ENCODE measurements at places on chromosomes 5 and 9.

- no peak for DNase-seq
Observed at GRCh38 chr9:70362952-70363351, 51.5 kb downstream of the KLF9 start.

GRCh38 chr9:16884952-16885513 lies 14.6 kb upstream of the BNC2 start:
- peak; percentile 11 for DNase-seq

DNA sequence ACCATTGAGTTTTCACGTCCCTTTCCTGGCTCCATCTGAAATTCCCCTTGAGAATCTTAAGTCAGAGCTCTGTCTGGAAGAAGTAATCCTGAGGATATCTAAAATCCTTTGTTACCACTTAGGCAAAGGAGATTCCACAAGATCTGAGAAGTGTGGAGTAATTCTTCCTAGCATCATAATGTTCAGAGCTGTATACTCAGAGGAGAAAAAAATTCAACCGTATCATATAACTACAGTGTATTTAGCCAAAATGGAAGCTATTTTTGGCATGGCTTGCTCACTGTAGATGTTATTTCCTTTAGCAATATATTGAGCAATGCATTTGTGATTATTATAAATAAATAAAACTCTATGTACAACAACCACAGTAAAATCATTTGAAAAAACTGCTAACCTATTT lies 1858.4 kb downstream of the EFNA5 start:
- DNase-seq, result no peak

DNA sequence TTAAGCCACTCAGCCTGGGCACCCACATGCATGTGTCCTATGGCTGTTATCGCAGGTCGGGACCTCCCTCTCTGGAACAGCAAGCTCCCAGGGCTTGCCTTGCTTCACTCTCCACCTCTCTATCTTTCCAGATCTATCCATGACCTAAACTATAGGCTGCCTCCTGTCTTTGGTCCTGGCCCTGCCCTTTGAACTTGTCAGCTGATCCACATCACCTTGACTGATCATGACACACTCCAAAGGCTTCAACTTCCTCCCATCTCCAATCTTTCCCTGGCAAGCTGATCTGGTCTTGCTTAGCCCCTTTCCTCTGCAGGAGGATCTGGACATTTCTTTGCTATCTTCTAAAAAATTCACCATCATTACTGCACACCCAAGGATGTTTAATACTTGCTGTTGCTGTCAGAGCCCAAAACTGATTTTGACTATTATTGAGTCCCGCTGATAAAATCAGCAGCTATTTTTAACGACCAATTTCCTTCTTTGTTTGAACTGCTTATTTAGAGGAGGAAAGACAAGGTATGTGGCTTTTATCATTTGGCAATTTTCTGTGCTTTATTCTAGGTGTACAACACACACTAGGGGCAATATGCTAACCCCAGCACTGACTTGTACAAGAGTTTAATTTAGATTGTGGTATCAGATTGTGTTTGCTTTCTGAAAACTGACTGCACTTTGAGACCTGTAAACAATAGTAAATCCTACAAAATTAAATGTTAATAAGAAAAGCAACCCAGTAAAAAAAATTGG lies 33.5 kb downstream of the CARTPT start:
- DNase-seq, result no peak

GRCh38 chr9:109316207-109316640 lies 4.6 kb downstream of the EPB41L4B start:
- peak; percentile 80 for DNase-seq

- no peak for DNase-seq
Observed at GRCh38 chr5:80078921-80079320, 43.8 kb downstream of the THBS4 start.

- DNase-seq, result no peak
Observed at GRCh38 chr5:58455066-58455465, 4.8 kb downstream of the PLK2 start.

GRCh38 chr5:91156242-91156641 lies 226.9 kb downstream of the ARRDC3 start:
- no peak for DNase-seq

DNA sequence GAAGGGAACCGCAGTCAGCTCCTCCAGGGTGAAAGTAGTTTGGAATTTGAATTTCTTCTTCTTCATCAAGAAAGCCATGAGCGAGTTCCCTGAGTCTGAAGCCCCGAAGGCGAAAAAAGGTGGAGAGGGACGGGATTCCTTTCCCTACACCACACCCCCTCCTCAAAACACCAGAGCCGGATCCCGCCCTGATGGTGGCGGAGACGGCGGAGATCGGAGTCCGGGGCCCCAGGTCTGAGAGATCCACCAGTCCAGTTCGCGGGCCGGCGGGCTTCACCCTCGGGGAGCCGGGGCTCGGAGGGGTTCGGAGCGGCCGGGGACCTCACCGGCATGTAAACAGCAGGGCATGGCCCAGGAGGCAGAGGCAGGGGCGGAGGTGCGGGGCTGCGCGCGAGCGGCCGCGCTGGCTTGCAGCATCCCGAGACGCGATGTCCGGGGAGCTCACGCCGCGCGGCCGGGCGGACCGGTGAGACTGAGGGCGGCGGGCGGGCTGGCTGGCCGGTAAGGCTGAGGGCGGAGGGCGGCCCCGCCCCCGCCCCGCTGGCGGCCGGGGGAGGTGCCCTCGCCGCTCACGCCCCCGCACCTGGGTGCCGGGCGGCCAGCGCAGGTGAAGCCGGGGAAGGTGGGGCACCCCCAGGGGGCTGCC lies 606 bp downstream of the EEIG1 start:
- no peak for DNase-seq

GRCh38 chr5:116299746-116300640 lies 215.2 kb downstream of the COMMD10 start:
- DNase-seq, result no peak

- no peak for DNase-seq
Observed at GRCh38 chr5:144731786-144732185, 561.1 kb downstream of the KCTD16 start.

DNA sequence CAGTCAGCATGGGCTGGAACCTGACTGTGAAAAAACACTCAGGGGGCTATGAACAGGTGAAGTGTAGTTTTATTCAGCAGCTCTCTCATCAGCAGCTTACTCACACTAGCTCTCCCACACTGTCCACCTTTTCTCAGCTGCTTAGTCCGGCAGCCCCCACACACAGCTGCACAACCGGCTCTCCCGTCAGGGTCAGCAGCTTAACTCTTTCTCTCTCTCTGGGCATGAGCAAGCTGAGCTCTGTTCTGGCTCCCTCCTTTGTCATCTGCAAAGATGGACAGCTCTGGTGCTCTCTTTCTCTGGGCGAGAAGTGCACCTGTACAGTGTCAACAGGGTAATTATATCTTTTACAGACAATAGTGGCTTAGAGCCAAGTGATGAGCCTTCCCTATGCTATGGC lies 8.2 kb downstream of the DMAC1 start:
- no peak for DNase-seq

DNA sequence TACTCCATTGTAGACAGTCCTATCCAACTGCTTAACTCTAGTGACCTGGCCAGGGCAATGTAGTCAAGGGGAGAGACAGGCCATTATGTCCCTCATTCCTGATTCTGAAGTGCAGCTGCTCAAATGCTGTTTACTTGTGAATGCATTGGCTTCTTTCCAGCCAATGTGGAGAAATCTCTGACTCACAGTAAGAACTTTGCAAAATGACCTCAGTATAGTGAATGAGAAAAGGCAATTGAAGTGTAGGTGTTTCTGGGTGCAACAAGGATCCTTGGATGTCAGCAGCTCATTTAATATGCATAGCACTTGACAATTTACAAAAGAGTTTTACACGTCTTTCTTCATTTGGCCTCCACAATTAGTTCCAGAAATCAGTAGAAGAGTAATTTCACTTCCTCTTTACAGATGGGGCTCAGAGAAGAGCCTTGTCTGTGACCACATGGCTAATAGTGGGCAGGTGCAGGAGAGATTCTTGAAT lies 367.2 kb downstream of the OSTF1 start:
- no peak for DNase-seq

GRCh38 chr5:59621477-59621876 lies 272.0 kb downstream of the PDE4D start:
- no peak for DNase-seq

- no peak for DNase-seq
Observed at GRCh38 chr5:39284552-39284951, 65.2 kb upstream of the FYB1 start.

- no peak for DNase-seq
Observed at GRCh38 chr5:29822521-29822920, 1371.0 kb upstream of the CDH6 start.

DNA sequence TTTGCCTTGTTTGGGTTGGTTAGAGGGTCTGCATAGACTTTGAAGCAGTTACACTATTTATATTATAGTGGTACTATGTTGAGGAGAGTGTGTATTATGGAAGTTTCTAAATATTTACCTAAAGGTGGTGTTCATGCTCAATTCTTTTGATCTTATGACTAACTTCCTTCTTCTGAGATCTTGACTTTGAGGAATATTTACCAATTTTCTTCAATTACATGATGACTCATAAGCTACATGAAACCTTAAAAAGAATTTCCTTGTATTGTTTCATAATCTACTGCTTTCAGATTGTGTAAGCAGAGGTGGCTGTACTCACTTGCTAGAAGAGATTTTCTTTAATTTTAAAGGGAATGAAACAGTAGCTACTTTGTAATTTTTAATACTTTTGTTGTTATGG lies 276.1 kb downstream of the TAF11L14 start:
- no peak for DNase-seq

DNA sequence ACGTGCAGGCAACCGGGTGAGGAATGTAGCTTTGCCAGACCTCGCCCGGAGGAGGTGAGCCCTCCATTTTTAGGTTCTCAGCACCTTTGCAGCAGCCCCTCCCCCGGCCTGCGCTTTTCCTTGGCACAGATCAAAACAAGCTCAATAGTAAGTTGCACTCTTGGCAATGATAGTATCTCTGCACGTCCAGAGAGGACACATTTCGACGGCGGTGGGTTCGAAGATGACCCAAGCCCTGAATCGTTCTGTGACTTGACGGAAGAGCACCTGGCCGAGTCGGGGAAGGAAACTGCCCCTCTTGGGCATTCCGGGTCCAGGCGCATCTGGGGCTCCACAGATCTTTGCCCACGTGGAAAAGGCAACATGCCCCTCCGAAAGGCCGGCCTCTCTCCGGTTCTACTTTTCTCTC lies 904 bp downstream of the GDNF start:
- DNase-seq, result no peak

DNA sequence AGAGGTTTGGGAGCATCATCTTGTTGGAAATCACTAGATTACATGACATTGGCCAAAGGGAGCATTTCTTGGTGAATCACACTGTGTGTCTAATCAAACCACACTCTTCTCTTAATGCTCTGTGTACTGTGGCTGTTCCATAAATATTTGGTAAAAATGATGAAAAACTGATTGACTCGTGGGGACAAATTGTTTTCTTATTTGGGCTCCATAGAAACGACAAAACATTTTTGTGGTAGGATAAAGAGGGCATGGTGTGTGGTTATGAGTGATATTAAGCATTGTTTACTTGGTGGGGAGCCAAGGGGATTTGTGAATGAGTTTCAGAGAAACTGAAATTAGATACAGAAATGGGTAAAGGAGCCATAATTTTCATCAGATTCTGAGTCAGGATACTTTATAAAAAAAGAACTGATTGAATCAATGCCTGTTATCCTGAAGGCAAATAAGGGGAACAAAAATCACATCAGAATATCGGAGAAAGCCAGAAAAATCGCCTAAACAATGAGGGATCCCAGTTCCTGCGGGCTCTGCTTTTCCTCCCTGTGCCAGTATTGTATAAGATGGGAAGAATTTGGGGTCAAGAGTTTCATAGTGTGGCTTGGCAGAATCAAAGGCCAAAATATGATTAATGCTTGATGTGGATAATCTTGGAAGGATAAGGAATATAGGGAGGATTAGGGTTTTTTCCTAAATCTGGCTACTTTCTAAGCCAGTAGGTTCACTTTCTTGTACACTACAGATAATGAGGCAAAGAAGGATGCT lies 33.3 kb downstream of the FBXL7 start:
- DNase-seq, result no peak

All from hippocampal formation (tissue), 2 donors.